ENCODE measurements at places on chromosomes 7 and 10. TPM values are rescaled to one million over a fixed set of nuclear protein-coding genes. Genes with fewer than 3 reads are reported as not detected.

AOAH gene
- total RNA-seq, result 7.2 TPM

CYTH3 gene
- 4.5 TPM for total RNA-seq

BTBD16 gene
- 0.42 TPM for total RNA-seq

C10orf90 gene
- total RNA-seq, result 0.05 TPM

DNA2 gene
- 6.9 TPM for total RNA-seq

COL1A2 gene
- total RNA-seq, result 35.0 TPM

GRCh38 chr10:35004651-35005050, 85.5 kb downstream of the CUL2 start:
- DNase-seq, result no peak
- H3K36me3 ChIP-seq, result peaks cover 3% of the 10 kb centered on the region
- H3K27me3 ChIP-seq, result no peaks in the 10 kb centered on the region
- no peak overlapping the region for H3K27ac ChIP-seq

- no peaks in the 10 kb centered on the region for H3K36me3 ChIP-seq
- H3K27ac ChIP-seq, result no peak overlapping the region
- DNase-seq, result no peak
- H3K4me1 ChIP-seq, result no peaks in the 10 kb centered on the region
- no peak overlapping the region for H3K4me3 ChIP-seq
Measured at GRCh38 chr10:24390746-24391145, 181.8 kb downstream of the KIAA1217 start.

GRCh38 chr10:78283069-78283682, 249.5 kb downstream of the RPS24 start:
- H3K36me3 ChIP-seq, result no peaks in the 10 kb centered on the region
- DNase-seq, result no peak
- no peak overlapping the region for H3K4me3 ChIP-seq
- no peaks in the 10 kb centered on the region for H3K27me3 ChIP-seq
- H3K27ac ChIP-seq, result no peak overlapping the region

DNA sequence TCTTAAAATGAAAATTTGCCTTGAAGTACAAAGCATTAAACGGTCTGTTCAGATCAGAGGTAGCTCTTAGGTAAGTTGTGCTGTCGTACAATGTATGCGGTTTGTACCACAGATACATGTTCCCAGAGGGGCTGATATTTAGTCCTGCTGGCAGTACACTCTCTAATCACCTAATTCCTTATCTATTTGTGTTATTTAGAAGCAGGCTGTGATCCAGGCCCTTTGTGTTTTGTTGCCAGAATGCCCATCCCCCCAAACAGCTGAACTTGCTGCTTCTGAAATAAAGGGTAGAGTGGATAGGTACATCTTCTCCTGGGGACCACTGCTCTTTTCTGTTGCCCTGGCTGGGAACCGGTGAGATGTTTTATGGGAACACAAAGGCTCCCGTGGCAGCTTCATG, 84.5 kb downstream of the SND1 start:
- H3K4me3 ChIP-seq, result no peak overlapping the region
- no peaks in the 10 kb centered on the region for H3K4me1 ChIP-seq

- H3K27ac ChIP-seq, result no peak overlapping the region
- no peaks in the 10 kb centered on the region for H3K4me1 ChIP-seq
- H3K36me3 ChIP-seq, result peaks cover 75% of the 10 kb centered on the region
- no peak overlapping the region for H3K4me3 ChIP-seq
- H3K27me3 ChIP-seq, result no peaks in the 10 kb centered on the region
Measured at GRCh38 chr7:99034932-99035722, 108.8 kb downstream of the SMURF1 start.

- H3K36me3 ChIP-seq, result peaks cover 11% of the 10 kb centered on the region
- H3K4me3 ChIP-seq, result no peak overlapping the region
- no peaks in the 10 kb centered on the region for H3K27me3 ChIP-seq
- no peak for DNase-seq
Measured at GRCh38 chr7:51139796-51140195, 176.8 kb downstream of the COBL start.

DNA sequence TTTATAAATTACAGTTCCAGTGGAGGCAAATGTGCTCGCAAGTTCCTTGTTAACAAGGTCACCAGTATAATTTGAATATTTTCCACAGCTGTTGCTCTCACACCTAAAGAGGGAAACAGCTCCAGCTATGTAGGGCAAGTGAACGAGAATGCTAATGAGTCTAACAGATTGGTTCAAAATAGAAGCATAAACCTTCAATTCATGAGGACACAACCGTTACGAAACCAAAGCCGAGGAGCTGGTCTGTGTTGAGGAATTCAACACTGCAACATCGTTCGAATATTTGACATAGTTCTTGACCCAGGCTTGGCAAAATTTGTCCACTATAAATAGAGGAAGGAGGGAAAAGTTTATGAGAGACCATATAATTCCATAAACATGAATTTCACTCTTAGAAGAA, 161.3 kb downstream of the KLF6 start:
- H3K4me3 ChIP-seq, result no peak overlapping the region
- no peak overlapping the region for H3K27ac ChIP-seq
- no peaks in the 10 kb centered on the region for H3K27me3 ChIP-seq
- H3K4me1 ChIP-seq, result no peaks in the 10 kb centered on the region
- DNase-seq, result no peak
- H3K36me3 ChIP-seq, result no peaks in the 10 kb centered on the region

DNA sequence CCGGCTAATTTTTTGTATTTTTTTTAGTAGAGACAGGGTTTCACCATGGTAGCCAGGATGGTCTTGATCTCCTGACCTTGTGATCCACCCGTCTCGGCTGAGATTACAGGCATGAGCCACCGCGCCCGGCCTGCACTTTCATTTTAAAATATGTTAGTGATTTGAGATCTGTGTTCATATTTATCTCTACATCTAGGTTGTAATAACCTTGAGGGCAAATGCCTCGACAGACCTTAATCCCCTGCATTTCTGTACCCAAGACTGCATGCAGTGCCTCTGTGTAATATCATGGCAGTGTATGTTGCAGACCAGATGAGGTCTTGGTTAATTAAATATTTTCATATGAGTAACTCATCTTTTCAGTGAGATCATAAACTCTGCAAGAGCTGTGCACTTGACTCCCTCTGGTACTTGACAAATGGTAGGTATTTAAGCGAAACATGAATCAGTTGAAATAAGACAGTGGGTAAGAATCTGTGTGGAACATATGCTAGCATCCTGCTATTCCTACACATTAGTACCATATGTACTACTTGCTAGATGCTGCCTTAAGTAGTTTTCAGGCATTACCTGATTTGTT, 673.9 kb upstream of the ANKRD30A start:
- no peaks in the 10 kb centered on the region for H3K4me1 ChIP-seq
- H3K27ac ChIP-seq, result no peak overlapping the region
- DNase-seq, result no peak
- H3K27me3 ChIP-seq, result no peaks in the 10 kb centered on the region

GRCh38 chr10:71238626-71239025, 26.3 kb downstream of the UNC5B start:
- H3K27me3 ChIP-seq, result no peaks in the 10 kb centered on the region
- H3K27ac ChIP-seq, result no peak overlapping the region
- no peaks in the 10 kb centered on the region for H3K4me1 ChIP-seq
- no peaks in the 10 kb centered on the region for H3K36me3 ChIP-seq
- no peak for DNase-seq
- no peak overlapping the region for H3K4me3 ChIP-seq

DNA sequence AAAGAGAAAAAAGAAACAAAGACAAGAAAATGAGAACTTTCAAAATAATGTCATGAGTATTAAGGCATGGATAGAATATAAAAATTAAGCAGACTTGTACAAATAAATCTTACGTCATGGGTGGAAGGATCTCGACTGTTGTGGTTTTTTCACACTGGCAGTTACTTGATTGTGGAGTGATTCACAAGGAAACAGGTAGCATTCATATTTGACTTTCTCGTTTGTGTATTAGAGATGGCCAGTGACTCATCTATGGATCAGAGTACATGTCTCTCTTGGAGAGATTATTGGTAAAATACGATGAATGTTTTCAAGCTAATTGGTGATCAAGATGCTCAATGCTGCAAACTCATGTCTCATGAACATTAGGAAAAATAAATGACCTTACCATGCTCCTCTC, 564.3 kb downstream of the GATA3 start:
- no peaks in the 10 kb centered on the region for H3K4me1 ChIP-seq
- H3K36me3 ChIP-seq, result no peaks in the 10 kb centered on the region
- DNase-seq, result no peak
- no peak overlapping the region for H3K27ac ChIP-seq
- no peak overlapping the region for H3K4me3 ChIP-seq
- no peaks in the 10 kb centered on the region for H3K27me3 ChIP-seq

DNA sequence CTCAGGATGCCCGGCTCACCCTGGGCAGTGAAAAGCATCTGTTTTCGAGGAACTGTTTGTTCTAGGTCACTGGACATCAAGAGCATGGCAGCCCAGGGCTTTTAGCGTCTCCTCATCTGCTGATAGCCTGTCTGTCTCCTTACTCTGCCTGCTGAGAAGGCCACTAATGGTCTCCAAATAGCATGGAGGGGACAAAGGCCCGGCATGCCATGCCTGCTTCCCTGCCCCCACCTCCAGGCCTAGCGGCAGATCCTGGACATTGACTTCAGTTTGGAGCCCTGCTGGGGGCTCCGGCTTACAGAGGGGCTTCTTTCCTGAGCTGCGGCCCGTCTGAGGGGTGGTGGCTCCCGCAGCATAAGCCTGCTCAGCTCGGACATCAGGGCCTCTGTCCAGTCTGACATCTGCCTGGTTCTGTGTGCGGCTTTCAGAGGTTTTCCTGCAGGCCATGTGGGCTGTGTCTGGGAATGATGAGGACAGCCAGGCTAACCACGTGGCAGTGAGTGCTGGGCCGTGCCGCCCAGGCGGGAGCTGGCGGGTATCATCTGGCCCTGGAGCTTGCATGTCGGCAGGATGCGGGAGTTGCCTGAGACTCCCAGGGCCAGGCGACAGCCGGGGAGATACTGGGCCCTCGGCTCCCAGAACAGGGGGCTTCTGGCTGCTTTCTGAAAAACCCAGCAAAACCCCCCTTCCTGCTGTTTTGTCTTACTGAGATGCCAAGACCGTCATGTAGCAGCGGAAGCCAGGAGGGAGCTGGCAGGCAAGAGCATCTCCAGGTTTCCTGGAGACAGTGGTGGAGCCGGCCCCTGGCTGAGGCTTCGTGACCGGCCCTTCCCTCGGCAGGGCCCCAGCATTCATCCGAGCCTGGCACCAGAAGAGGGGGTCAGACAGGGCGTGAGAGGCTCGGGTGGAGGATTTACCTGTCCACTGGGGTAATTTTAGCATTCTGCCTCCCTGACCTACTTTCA, 9.2 kb downstream of the PFKFB3 start:
- H3K27ac ChIP-seq, result no peak overlapping the region
- H3K27me3 ChIP-seq, result no peaks in the 10 kb centered on the region
- no peak overlapping the region for H3K4me3 ChIP-seq
- DNase-seq, result no peak
- H3K4me1 ChIP-seq, result peaks cover 3% of the 10 kb centered on the region

GRCh38 chr7:139321071-139321745, 19.9 kb upstream of the FMC1 start:
- no peaks in the 10 kb centered on the region for H3K36me3 ChIP-seq
- H3K27ac ChIP-seq, result no peak overlapping the region
- no peaks in the 10 kb centered on the region for H3K27me3 ChIP-seq
- DNase-seq, result no peak
- H3K4me1 ChIP-seq, result no peaks in the 10 kb centered on the region

DNA sequence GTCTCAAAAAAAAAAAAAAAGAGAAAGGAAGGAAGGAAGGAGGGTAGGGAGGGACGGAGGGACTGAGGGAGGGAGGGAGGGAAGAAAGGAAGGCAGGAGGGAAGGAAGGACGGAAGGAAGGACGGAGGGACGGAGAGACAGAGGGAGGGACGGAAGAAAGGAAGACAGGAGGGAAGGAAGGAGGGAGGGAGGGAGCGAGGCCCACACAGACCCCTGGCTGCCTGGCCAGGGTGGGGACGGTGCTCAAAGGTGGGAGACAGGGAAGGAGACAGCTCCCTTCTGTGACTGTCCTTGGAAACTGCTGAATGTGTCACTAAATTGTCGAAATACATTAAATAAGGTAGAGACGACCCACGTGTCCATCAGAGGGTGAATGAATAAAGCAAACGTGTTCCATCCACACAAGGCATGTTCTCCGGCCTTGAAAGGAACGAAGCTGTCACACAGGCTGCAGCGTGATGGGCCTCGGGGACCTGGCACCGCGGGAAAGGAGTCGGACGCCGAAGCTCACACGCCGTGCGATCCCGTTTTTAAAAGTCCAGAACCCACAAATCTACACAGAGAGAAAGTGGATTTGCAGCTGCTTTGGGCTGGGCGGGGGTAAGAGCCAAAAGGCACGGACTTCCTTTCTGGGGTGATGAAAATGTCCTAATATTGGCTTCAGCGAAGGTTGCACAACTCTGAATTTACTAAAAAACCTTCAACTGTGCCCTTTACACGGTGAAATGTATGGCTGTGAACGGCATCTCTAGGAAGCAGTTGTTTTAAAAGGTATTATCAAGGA, 23.3 kb downstream of the ADAP1 start:
- no peaks in the 10 kb centered on the region for H3K4me1 ChIP-seq
- H3K4me3 ChIP-seq, result no peak overlapping the region
- H3K27ac ChIP-seq, result no peak overlapping the region
- no peak for DNase-seq
- no peaks in the 10 kb centered on the region for H3K36me3 ChIP-seq
- no peaks in the 10 kb centered on the region for H3K27me3 ChIP-seq

DNA sequence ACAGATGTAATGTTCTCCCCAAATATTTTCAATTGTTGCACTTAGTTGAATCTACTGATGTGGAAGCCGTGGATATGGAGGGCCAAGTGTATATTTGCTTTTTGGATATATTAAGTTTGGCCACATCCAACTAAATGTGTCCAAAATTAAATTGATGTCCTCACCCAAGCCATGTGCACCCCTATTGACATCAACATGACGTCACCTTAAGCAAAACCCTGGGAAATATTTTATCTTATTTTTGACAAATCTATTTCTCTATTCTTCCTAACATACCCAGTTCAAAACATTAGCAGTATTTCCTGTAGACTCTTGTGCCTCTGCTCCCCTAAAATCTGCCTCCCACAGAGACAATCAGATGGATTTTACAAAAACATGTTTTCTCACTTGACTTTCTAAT, 652.5 kb downstream of the PCDH15 start:
- no peak for DNase-seq
- H3K27ac ChIP-seq, result no peak overlapping the region
- H3K4me1 ChIP-seq, result no peaks in the 10 kb centered on the region
- no peaks in the 10 kb centered on the region for H3K27me3 ChIP-seq

GRCh38 chr10:112471878-112472487, 25.0 kb downstream of the VTI1A start:
- no peak for DNase-seq
- H3K4me3 ChIP-seq, result no peak overlapping the region
- no peaks in the 10 kb centered on the region for H3K36me3 ChIP-seq
- H3K4me1 ChIP-seq, result peaks cover 15% of the 10 kb centered on the region

GRCh38 chr7:64883113-64883905, 19.8 kb upstream of the ZNF273 start:
- peaks cover 3% of the 10 kb centered on the region for H3K4me1 ChIP-seq
- H3K27ac ChIP-seq, result no peak overlapping the region
- peaks cover 3% of the 10 kb centered on the region for H3K27me3 ChIP-seq
- DNase-seq, result peak; percentile 26
- no peaks in the 10 kb centered on the region for H3K36me3 ChIP-seq

Measured in liver (tissue), 10 donors.